Cardiac atrium fibroblast (primary cell): ENCODE measurements at places on chromosomes 7 and 10. TPM values are rescaled to one million over a fixed set of nuclear protein-coding genes. Genes with fewer than 3 reads are reported as not detected.

ZNF775 gene
- 2.3 TPM in 2 replicates for total RNA-seq

GALNT17 gene
- total RNA-seq = 0.65 TPM in 1 of 2 replicates, not detected in the other

COMTD1 gene
- total RNA-seq = 11.0 and 17.8 TPM in 2 replicates

ADIRF gene
- 10.7 and 13.5 TPM in 2 replicates for total RNA-seq

CCSER2 gene
- total RNA-seq = 14.4 and 15.6 TPM in 2 replicates

NANOS1 gene
- total RNA-seq = 8.7 and 14.3 TPM in 2 replicates

ACBD5 gene
- 14.1 and 14.4 TPM in 2 replicates for total RNA-seq

GRM8 gene
- total RNA-seq = not detected in 2 replicates

UCMA gene
- not detected in 2 replicates for total RNA-seq

SVOPL gene
- not detected in 2 replicates for total RNA-seq
